ENCODE measurements at places on chromosomes 3 and 15. TPM values are rescaled to one million over a fixed set of nuclear protein-coding genes. Genes with fewer than 3 reads are reported as not detected.

FURIN gene
- total RNA-seq = 21.8 TPM

ADGRG7 gene
- not detected for total RNA-seq

PAK6 gene
- total RNA-seq = 1.8 TPM

EXOSC7 gene
- 66.9 TPM for total RNA-seq

DNA sequence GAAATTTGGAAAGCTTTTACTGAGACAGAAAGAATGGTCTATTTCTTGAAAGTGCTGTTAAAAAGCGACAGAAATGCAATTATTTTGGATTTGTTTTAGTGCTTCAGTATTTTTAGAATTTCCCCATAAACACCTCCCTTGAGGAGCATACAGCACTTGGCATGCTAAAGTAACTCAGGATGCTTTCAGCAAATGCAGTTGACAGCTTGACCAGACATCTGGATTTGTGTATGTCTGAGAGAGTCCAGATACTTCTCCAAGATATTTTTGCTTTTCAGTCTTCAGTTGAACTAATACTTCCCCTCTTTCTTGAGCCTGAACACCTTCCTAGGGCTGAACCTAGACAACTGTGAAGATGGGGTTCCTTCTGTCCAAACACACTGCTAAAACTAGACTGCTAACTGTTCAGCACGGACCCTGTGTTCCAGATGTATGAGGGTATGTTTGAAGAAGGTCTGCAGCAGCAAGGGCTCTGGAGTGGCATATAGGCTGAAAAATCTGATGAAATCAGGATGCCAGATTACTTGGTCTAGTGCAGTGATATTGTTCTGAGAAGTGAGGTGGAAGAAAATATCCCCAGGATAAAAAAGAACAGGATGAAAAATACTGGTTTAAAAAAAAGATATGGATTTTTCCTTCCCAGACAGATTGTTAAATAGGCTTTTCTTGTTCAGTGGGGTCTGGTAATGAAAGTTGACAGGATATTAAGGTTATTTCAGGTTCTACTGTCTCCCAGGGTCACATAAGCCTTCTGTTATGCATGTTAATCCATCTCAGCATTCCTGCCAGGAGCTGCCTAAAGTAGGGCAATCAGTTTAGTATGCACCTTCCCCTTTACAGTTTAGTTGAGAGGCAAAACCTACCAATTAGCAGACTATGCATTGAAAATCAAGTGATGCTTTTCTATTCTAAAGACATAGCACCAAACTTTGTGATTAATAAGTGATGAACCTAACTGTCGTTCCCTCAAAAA lies 516.9 kb upstream of the TBL1XR1 start:
- DNase-seq = peak; percentile 94

GRCh38 chr3:34238407-34238806 lies 440.0 kb downstream of the PDCD6IP start:
- no peak for DNase-seq

GRCh38 chr3:69588170-69588569 lies 151.1 kb upstream of the MITF start:
- no peak for DNase-seq

DNA sequence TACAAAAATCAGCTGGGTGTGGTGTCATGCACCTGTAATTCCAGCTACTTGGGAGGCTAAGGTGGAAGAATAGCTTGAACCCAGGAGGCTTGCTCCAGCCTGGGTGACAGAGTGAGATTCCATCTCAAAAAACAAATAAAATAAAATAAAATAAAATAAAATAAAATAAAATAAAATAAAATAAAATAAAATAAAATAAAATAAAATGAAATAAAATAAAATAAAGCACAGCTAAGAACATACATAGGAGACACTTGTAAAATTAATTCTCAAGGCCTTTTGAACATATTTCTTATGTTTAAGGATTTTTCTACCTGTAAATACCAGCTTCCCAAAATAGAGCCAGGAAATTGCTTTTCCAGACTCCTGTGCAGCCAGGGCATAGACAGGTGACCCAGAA lies 703.0 kb downstream of the ZPLD1 start:
- no peak for DNase-seq

DNA sequence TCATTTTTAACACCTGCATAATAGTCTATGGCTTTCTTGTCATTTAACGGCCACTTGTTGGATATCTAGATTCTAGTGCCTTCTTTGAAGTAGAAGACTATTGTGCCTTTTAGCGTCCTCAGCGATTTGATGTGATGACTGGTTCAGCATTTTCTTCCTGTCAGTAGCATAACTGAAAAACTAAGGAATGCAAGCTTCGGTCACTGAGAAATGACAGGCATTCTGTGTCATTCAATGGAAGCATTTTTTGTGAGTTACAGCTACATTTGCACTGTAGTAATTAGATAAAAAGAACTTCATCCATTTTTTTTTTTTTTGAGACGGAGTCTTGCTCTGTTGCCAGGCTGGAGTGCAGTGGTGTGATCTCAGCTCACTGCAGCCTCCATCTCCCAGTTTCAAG lies 10.3 kb downstream of the NEK11 start:
- DNase-seq = no peak

GRCh38 chr3:125128861-125129501 lies 73.2 kb upstream of the HEG1 start:
- DNase-seq = no peak

DNA sequence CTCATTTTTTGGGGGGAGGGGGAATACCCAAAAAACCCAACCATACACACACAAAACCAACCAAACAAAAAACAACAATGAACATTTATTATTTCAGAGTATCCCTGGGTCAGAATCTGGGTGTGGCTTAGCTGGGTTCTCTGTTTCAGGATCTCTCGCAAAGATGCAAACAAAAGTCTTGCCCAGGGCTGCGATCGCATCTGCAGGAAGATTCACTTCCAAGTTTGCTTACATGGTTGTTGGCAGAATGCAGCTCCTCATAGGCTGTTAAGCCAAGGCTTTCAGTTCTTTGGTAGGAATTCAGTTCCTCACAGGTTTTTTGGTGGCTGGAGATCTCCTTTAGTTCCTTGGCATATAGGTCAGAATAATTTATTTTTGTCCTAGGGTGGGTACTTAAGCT lies 13.7 kb upstream of the ARIH1 start:
- DNase-seq = no peak

DNA sequence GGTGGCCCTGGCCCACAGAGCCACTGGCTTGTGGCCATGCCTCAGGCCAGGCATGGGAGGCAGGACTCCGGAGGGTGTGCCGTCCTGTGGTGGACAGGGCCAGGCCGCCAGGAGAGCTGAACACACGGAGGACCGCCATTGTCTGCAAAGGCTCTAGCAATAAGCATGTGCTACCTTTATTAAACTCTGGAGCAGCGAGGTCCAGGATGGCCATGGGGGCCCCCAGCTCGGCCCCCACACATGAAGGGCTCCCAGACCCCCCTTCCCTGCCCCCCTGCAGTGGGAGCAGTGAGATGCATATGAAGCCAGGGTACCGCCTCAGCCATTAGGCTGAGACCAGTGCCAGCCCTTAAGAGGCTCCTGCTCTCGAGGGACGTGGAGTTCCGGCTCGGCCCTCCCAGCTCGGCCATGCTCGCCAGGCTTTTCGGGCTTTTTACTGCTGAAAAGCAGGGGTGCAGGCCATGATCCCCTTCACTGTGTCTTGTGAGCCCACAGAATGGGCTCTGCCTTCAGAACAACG lies 2.7 kb downstream of the AMIGO3 start:
- DNase-seq = no peak

GRCh38 chr3:59422312-59422711 lies 372.5 kb upstream of the CFAP20DC start:
- DNase-seq = no peak

GRCh38 chr3:4735243-4735642 lies 242.1 kb downstream of the ITPR1 start:
- DNase-seq = peak; percentile 62

- DNase-seq = no peak
Observed at GRCh38 chr15:50192926-50193620, 11.1 kb downstream of the SLC27A2 start.

- no peak for DNase-seq
Observed at GRCh38 chr15:92611995-92612745, 43.4 kb downstream of the FAM174B start.
